ENCODE measurements at places on chromosomes 7 and 10.

GRCh38 chr7:117127585-117128168, 174.4 kb downstream of the ST7 start:
- DNase-seq = peak; percentile 60

- DNase-seq = peak; percentile 73
Measured at GRCh38 chr7:158407581-158408317, 179.9 kb downstream of the PTPRN2 start.

- no peak for DNase-seq
Measured at GRCh38 chr7:121428855-121429489, 32.9 kb upstream of the FAM3C start.

GRCh38 chr7:114835303-114835702, 86.6 kb upstream of the MDFIC start:
- no peak for DNase-seq

DNA sequence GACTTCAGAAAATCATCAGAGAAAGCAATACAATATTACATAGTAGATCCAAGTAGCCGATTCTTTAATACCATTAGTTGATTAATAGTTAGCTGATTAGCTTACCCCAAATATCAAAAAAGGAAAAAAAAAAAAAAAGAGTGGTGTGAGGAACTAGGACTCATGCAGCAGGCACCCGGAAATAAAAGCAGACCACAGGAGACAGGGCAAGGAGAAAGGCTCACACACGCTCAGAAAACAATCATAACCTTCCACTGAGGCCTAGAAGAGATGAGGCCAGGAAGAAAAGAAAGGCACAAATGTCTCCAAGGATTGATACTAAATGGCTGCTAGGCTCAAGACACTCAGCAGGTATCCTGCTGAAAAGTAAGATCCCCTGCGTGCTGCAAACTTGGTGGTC, 25.9 kb downstream of the TRDMT1 start:
- DNase-seq = no peak

GRCh38 chr10:101311185-101312066, 42.5 kb upstream of the BTRC start:
- no peak for DNase-seq

DNA sequence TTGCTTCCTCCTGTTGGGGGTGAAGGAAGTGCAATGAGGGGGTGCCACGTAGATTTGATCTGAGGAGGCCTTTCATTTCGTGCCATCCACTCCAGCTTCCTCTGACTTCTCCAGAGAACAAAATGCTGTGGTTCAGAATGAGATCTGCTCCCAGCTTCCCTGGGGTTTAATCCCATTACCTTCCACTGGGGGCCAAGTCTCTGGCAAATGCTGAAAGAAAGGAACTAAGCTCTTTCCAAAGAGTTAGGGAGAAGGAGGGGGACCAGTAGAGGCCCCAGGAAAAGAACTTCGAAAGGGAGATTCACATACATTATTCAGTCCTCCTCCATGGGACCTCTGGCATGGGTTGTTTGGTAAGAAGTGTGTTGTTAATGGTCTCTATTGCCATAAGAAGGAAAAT, 727.0 kb downstream of the TYW1 start:
- no peak for DNase-seq

DNA sequence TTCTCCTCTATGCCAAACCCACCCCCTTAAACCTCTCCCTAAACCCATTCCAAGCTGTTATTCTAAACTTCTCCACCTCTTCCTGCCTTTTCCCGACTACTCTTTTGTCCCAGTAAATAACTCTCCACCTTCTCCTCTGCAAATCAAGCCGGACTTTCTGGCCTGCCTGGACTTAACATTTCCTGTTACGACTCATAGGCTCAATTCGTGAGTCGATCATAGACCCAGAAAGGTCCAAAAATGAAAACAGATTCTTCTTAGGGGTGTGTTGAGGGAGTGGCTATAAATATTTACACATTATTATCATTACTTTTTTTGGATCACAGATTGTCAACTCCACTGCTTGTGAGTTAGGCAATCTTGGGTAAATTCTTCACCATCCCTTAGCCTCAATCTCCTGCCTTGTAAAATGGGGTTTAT, 59.0 kb upstream of the HABP2 start:
- DNase-seq = no peak

DNA sequence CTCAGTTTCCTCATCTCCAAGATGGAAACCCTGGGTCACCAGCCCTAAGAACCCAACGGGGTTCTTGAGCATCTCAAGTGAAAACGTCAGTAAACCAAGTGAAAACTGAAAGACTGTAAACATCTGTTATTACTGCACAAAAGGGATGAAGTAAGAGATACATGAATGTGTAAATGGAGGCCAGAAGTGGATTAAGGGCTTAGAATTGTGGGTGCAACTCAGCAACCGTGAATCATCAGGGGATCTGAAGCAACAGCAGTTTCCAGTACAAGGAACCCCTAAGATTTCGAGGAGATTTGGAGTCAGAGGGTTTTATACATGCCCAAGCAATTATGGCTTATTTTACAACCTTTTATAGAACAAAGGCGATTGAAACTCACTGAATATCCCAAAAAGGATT, 95.7 kb upstream of the SVIL start:
- DNase-seq = no peak

DNA sequence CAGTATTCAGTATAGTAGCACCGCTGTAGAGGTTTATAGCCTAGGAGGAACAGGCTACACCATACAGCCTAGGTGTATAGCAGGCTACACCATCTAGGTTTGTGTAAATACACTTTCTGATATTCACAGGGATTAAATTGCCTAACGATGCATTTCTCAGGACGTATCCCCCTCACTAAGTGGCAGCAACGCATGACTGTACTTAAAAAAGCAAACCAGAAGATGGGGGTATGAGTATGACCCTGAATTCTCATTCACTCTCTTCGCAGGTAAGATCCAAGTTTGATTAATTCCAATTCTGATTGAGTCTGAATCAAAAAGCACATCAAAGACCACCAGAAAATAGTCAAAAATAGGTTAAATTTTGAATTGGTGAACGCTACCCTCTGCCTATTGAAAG, 972 bp downstream of the ORC5 start:
- DNase-seq = no peak

DNA sequence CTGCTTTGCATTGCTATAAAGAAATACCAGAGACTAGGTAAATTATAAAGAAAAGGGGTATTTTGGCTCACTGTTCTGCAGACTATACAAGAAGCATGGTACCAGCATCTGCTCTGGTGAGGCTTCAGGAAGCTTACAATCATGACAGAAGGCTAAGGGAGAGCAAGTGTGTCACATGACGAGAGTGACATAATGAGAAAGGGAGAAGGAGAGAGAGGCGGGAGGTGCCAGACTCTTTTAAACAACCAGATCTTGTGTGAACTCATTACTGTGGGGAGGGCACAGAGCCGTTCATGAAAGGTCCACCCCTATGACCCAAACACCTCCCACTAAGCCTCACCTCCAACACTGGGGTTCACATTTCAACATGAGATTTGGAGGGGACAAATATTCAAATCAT, 59.0 kb upstream of the WNT16 start:
- DNase-seq = no peak

DNA sequence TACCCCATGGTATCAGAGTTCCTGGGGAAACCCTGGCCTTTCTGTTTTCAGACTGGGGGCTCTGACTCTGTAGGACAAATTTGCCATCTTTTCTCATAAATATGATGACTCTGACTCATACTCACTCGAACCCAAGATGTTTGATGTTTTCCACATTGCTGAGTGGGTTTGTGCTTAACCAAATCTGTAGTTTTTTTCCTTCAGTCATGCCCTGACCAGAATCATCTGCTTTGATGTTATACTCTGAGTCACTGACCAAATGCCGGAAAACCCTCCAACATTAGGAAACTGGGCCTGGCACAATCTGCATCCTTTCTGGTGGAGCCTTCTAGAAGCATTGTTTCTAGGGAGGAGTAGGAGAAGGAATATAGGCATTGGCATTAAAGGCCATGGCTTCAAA, 118.7 kb downstream of the C10orf105 start:
- DNase-seq = no peak

GRCh38 chr10:92573091-92573797, 649 bp downstream of the IDE start:
- DNase-seq = no peak

GRCh38 chr7:87414794-87415188, 60.7 kb downstream of the ABCB4 start:
- DNase-seq = no peak

- no peak for DNase-seq
Measured at GRCh38 chr10:125521721-125522680, 161.0 kb downstream of the TEX36 start.

- no peak for DNase-seq
Measured at GRCh38 chr10:63250032-63250431, 116.9 kb downstream of the NRBF2 start.

DNA sequence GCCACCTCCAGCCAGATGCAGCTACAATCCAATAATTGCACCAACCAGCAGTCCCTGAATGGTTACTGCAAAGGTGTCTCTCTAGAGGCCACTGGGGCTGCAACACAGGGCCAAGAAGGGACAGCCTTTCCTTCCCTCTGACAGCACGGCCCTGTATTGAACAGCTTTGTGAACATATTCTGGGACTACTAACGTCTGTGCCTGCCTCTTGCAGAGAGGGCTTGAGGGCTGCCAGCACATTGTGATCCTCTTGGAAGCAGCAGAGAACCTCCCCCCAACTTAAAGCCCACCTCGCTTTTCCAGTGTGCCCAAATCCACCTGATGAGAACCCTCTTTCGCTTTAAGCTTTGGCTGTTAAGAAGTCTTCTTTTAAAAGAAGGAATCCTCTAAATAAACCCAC, 415.9 kb downstream of the RPS24 start:
- DNase-seq = no peak

DNA sequence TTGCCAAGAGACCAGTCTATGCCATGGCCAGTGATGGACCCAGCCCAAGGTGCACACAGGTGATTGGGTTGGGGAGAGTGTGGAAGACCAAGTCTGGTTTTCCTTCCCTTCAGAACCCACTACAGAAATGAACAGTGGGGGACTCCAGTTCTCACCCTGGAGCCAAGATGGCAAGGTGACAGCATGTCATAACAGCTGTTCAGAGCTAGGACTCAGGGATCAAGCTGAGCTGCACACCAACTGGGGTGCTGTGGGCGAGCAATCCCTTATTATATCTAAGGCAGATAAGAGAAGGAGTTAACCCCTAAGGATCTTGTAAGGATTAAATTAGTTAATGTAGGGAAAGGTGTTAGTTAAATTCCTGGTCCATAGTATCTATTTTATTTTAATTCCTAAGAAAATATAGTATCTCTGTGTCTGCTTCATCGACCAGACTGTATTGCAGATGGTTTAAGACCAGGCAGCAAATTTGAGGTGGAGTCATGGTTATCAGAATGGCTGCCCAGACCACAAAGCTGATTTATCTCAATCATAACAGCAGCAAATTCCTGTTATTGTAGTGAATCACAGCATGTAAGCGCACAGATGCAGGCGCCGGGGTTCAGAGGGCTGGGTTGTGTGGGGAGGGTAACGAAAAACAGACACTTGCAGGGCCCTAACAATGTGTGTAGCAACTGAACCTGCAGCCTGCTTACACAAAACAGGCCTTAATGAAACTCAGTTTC, 208.7 kb upstream of the ZNF32 start:
- DNase-seq = no peak

GRCh38 chr7:97450516-97450915, 281.4 kb upstream of the TAC1 start:
- no peak for DNase-seq

DNA sequence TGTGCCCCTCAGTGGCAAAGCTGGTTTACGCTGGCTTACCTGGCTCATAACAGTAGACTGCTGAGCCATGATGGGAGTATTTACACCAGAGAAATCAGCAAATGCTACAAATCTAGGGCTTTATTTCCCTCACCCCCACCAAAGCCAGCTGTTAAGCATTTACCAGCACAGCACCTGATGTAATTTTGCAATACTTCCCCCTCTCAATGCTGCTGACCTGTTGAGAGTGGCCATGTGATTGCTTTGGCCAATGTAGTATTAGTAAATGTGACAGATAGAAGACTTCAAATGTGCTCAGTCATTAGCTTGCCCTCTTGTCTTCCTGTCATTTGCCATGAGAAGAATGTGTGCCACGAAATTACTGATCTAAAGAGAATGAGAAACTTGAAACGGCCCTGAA, 46.6 kb downstream of the HERPUD2 start:
- DNase-seq = no peak

- no peak for DNase-seq
Measured at GRCh38 chr7:105766421-105767073, 109.9 kb downstream of the ATXN7L1 start.

DNA sequence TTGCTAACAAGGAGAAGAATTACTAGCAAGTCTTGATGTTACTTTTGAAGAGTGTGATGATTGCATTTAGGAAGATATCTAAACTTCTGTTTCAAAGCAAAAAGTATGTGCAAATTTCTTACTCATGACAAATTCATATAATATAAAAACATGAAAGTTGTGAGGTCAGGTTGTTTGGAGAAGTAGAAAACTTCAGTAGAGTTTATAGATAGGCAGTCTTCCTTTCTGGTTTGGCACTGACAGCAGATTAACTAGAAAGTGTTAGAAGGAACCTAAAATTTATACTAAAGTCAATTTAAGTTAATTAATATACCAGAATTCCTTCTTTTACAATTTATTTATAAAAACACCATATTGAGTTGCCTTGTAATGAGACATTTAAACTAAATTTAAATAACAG, 16.9 kb downstream of the PTEN start:
- DNase-seq = no peak

DNA sequence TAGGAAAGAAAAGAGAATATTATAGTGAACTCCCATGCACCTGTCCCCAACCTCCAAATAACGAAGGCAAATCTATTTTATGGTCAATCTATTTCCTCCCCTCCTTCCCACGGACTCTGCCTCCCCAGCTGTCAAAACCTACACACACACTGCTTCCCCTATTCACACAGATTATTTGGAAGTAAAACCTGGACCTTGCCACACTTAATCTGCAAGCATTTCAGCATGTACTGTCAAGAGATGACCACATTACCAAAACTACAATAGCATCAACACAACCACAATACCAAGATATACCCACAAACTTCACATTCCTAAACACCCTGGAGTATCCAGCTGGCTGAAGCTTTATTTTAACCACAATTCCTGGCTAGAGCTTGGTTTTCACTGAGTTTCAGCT, 27.8 kb upstream of the KCNK18 start:
- DNase-seq = no peak

DNA sequence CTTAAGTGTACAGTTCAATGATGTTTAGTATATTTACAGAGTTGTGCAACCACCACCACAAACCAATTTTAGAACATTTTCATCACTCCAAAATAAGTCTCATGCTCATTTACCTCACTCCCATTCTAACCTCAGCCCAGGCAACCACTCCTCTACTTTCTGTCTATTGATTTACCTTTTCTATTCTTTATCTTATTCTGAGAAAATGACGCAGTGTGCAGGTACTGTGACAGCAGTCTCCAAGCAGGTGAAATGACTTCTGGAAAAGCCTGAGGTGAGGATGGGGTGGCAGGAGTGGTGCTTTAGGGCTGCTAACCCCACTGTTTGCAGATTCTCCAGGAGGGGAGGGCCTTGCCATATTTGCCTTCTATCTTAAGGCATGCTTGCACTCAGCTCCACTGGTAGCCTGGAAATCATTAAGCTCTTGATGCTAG, 39.5 kb downstream of the GARS1 start:
- no peak for DNase-seq
